NCI-H2171 (cell line): ENCODE measurements at places on chromosomes 3 and 15.

GRCh38 chr15:76996526-76997401, 1.8 kb downstream of the PSTPIP1 start:
- DNase-seq: no peak

DNA sequence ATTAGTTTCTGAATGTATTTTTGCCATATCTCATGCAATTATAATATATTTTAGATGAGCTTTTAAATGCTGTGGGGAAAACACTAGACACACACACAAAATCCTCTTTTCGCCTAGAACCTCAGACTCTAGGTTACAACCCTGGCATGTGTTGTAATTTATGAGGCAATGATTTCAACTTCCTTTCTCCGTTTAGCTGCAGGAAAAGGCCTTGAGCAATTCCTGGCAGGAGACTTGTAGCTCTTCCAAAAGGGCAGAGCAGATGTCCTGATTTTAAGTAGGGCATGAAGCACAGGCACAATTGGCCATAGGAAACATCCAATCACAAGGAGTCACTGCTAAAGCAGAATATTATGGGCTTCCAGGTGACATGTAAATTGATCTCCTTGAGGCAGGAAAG, 82.0 kb downstream of the GPR156 start:
- DNase-seq: peak; percentile 64

- no peak for DNase-seq
Measured at GRCh38 chr3:47083786-47084185, 80.1 kb downstream of the SETD2 start.

DNA sequence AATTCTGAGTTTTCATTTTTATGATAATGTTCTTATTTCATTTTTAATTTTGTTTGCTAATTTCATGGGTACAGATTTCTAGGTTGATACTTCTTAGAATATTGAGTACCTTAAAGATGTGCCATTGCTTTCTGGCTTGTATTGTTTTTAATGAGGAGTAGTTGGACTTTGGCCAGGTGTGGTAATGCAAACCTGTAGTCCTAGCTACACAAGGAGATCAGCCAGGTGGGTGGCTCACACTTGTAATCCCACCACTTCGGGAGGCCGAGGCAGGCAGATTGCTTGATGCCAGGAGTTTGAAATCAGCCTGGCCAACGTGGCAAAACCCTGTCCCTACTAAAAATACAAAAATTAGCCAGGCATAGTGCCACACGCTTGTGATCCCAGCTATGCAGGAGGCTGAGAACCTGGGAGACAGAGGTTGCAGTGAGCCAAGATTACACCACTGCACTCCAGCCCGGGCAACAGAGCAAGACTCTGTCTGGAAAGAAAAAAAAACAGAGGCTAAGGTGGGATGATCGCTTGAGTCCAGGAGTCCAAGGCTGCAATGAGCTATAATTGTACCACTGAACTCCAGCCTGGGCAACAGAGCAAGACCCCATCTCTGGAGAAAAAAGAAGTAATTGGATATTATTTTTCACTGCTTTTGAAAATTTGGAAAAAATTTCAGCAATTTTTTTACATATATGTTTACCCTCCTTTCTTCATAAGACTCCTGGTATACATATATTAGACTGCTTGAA, 198.0 kb downstream of the ALCAM start:
- no peak for DNase-seq

- DNase-seq: no peak
Measured at GRCh38 chr15:27341780-27342343, 370.9 kb downstream of the GABRG3 start.

GRCh38 chr3:62493109-62493801, 119.9 kb upstream of the FEZF2 start:
- no peak for DNase-seq

DNA sequence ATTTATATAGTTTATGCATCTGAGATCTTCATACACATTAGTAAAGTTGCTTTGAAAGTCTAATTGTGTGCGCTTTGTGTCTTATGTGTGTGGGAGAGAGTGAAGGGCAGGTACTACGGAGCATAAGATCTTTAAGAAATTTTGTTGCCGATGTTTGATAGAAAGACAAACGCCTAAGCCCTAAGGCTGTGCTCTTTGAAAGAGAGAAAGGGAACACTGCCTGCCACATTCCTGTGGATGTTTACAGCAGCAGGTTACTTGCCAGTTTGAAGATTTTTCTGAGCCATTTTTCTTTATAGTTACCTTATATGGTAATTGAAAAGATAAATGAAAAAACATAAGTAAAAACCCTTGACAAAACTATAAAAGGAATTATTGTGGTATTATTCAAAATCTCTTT, 17.0 kb downstream of the DTWD1 start:
- no peak for DNase-seq

GRCh38 chr3:171000281-171000680, 26.2 kb downstream of the SLC2A2 start:
- no peak for DNase-seq

DNA sequence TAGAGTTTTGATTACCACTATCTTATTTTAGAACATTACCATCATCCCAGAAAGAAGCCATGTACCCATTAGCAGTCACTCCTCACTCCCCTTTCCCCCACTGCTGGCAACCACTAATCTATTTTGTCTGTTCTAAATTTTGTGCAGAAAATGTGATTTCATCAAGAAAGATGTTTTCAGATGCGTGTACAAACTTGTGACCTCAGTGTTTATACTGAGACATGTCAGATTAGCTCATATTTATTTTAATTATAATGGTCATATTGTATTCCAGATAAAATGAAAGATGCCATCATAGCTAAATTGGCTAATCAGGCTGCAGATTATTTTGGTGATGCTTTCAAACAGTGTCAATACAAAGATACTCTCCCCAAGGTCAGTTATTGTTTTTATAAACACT, 27.8 kb downstream of the PDCD6IP start:
- DNase-seq: no peak

DNA sequence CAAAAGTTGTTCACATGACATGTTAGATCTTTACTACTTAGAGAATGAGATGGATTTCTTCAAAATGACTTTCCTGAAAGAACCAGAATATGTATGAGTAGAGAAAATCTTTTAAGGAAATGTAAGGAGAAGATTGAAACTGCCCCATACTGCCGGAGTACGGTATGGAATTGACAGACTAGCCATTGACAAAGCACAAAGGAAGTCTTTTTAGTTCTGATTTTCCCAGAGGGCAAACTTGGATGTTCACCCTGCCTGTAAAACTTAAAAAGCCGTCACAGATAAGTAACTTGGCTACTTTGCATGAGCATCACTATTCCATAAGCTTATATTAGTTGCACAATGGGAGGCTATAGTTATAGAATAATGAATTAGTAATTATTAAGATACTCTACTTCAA, 93.8 kb downstream of the NECTIN3 start:
- DNase-seq: no peak

DNA sequence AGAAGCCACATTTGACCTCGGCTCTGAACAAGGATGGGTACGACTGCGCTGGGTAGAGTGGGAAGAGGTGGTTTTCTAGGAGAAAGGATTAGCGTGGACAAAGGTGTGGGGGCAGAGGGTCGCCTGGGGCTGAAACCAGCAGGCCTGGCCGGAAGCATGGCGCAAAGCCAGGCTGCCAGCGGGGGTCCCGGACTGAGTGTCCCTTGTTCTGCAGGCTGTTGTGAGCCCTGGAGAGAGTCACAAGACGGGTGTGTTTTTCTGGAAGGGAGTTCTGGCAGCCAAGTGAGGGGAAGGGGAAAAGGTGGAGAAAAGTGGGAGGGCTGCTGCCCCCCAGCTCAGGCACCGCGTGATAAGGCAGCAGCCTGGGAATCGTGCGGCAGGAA, 98.5 kb upstream of the MEF2A start:
- DNase-seq: no peak

DNA sequence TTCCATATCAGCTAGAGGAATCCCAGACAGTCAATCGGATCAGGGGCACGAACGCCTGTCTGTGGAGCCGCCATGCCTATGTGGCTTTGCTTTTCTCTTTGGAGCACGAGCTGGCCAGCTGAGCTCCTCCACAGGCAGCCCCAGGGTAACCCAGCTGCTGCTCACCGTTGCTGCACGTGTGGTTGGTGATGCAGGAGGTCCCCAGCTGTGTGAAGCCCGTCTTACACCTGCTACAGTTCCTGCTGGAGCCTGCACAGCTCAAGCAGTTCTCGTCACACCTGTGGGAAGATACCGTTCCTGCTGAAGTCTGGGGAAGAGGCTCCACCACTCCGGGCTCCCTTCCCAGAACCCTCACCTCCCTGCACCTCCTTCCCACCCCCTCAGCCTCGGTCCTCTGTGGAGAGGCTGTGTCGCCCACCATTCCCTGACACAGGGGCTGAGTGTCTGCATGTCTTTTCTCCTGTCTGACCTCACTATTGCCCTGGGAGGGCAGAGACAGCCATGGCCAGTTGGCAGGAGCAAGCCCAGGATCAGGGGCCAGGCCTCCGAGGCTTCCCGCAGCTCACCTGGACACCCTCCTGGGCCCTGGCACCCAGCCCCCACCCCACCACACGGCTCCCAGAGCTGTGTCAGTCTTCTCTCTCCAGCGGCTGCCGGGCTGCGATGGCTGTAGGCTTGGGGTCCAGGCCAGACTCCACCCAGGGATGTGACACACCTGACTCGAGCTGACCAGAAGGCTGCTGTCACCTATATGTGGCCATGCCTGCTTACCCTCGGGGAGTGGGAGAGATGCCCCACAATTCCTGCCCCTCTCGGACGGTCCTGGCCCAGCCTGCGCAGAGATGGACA, 12.2 kb upstream of the SNRPA1 start:
- peak; percentile 29 for DNase-seq

DNA sequence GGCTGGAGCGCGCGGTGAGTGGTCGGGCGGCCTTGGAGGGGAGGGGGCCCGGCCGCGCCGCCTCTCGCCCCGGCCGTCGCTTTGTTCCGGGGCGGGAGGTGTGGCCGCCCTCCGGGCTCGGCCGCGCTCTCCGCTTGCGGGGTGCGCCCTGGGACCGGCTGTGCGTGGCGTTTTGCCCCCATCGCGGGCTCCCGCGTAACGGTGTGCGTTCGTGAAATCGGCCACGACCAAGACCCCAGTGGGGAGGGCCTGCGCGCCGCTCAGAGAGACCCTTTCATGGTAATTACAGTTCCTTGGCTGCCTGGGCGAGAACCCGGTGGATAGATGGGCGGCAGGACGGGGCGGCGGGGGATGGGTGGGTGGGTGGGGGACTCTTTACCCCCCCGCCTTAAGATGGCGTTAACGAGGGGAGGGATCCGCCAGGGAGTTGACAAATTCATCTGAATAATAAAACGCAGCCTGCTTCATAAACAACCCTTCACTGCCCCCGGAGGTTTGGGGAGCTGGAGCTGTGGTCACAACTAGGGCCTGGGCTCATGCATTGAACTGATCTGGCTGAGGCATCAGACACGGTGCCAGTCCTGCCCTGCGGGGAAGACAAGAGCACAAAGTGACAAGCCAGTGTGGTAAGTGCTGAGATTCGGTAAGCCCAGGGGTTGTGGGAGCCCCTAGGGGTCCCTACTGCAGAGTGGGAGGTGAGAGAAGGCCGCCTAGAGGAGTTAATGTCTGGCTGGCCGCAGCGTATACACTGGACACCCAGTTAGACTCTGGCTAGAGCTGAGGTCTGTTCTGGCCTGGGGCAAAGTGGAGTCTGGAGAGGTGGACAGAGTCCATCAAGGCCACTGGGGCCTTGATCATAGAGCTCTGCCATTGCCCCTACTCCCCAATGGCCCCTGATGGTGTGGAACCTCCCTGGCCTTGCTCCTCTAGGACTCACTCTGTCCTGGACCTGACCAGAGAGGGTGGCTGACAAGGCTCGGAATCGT, 668 bp downstream of the MRAS start:
- no peak for DNase-seq

DNA sequence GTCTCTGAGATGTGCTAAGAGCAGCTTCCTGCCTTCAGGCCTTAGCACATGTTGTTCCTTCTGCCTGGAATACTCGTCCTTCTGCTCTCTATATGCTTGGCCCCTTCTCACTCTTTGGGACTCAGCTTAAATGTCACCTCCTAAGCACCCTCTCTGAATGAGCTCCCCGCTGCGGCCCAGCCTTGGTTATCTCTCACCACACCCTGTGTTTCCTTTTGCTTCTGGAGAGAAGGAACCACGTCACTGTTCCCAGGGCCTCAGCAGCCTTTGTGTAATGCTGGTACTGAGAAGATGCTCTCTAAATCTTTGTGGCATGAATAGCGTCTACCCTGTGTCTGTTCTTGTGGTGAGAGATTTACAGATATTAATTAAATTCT, 2.2 kb downstream of the FAH start:
- no peak for DNase-seq

- no peak for DNase-seq
Measured at GRCh38 chr3:48356419-48356818, 15.6 kb upstream of the FBXW12 start.

- DNase-seq: no peak
Measured at GRCh38 chr15:42611532-42611931, 36.1 kb downstream of the STARD9 start.

DNA sequence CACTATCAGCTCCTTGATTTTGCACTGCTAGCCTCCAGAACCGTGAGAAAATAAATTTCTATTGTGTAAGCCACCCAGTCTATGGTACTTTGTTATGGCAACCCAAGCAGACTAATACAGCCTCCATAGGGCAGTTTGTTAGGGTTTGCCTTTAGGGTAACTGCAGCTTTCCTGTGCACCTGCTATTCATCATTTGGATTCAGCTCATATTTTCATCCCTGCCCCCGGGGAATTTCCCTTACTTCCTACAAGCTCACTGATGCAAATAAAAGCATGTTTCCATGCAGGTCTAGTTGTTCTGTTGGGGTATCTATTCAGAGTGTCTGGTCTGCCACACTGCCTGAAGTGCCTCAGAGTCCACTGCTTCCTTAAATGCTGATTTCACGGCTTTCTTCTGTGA, 48.6 kb upstream of the ATOSA start:
- no peak for DNase-seq

- no peak for DNase-seq
Measured at GRCh38 chr3:42005401-42005800, 43.5 kb upstream of the ULK4 start.

DNA sequence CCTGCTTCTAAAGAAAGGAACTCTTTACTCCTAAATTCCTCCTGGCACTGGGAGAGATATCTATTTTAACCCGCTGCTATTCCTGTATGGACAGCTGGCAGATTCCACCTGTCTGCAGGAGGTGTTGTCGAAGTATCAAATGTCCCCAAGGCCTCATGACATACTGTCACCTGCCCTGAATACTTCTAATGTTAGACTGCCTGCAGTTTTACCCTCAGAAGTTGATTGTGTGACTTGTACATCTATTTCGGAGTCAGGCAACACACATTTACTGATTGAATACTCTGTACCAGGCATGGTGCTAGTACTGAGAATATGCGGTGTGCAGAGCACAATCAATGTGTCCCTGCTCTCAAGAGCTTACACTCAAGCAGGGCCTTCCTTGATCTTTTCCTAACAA, 38.6 kb downstream of the PDZRN3 start:
- DNase-seq: no peak

- no peak for DNase-seq
Measured at GRCh38 chr3:9887480-9887879, 2.9 kb upstream of the JAGN1 start.

GRCh38 chr15:52308446-52309153, 13.0 kb upstream of the MYO5C start:
- no peak for DNase-seq

DNA sequence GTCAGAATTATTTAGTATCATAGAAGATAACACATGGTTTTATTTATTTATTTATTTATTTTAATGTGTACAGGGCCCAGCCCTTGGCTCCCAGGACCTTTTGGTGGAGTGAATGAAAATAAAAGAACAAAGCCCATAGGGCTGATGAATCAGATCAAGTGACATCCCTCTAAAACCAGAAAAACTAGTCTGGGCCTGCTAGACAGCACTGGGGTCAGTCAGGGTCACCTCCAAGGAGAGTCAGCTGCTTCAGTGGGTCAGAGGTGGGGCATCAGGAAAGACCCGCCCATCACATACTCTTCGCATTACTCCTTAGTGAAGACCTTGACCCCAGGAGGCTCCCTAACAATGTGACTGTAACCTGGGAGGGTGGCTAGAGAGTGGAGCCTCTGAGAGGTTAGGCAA, 12.8 kb downstream of the PPCDC start:
- no peak for DNase-seq
